Stimulated activated CD4-positive, alpha-beta T cell treated with anti-CD3 and anti-CD28 coated beads, TNF-alpha, amount 100 ng/mL, for 4 hours (primary cell): ENCODE measurements at places on chromosomes 6 and 20.

GRCh38 chr6:127477658-127478057, 18.5 kb upstream of the KIAA0408 start:
- DNase-seq, result no peak

DNA sequence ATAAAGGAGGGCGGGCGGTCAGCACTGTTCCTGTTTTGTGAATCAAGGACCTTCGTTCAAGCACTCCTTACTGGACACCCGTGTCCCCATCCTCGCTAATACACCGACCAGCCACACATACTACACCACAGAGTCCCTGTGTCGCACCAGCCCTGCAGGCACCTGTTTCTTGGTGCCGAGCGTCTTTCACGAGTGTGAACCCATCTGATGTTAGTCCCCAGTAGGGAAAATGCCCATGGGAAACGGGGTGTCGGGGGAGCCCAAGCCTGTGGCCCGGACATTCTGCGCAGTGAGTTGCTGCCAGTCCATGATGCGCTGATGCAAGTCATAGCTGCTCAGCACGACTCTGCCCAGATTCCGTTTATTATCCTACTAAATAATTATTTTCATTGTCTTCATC, 74.7 kb downstream of the TTLL2 start:
- DNase-seq, result no peak

DNA sequence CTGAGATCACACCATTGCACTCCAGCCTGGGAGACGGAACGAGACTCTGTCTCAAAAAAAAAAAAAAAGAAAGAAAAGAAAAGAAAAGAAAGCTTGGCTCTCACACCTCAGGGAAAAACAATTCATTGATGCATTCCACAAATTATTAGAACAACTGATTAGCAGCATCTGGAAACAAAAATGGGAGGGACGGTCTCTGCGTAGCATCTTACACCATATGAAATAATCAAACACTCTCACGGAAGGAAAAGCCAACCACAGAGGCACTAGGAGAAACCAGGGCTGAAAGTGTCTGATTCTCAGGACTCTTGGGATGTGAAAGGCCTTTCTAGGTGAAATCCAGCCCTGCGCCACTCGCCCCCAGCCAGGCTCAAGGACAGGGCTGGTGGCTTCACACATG, 2.3 kb upstream of the HELZ2 start:
- DNase-seq, result no peak

DNA sequence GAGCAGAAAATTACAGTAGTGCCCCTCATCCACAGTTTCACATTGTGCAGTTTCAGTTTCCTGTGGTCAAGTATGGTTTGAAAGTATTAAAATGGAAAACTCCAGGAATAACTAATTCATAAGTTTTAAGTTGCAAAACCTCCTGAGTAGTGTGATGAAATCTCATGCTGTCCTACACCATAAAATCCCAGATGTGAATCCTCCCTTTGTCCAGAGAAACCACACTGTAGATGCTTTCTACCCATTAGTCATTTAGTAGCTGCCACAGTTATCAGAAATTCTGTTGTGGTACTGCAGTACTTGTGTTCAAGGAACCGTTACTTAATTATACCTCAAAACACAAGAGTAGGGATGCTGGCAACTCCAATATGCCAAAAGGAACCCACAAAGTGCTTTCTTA, 74.7 kb downstream of the PTCHD4 start:
- no peak for DNase-seq

GRCh38 chr6:108673602-108674001, 112.9 kb downstream of the FOXO3 start:
- no peak for DNase-seq
